Spleen (tissue), 13 donors: ENCODE measurements at places on chromosomes 13 and 19. TPM values are rescaled to one million over a fixed set of nuclear protein-coding genes. Genes with fewer than 3 reads are reported as not detected.
A peak's percentile ranks its signal among the peaks of the same experiment; 100 is the strongest.

CCL25 gene
- not detected for total RNA-seq

GPATCH1 gene
- total RNA-seq, result 11.5 TPM

DNA sequence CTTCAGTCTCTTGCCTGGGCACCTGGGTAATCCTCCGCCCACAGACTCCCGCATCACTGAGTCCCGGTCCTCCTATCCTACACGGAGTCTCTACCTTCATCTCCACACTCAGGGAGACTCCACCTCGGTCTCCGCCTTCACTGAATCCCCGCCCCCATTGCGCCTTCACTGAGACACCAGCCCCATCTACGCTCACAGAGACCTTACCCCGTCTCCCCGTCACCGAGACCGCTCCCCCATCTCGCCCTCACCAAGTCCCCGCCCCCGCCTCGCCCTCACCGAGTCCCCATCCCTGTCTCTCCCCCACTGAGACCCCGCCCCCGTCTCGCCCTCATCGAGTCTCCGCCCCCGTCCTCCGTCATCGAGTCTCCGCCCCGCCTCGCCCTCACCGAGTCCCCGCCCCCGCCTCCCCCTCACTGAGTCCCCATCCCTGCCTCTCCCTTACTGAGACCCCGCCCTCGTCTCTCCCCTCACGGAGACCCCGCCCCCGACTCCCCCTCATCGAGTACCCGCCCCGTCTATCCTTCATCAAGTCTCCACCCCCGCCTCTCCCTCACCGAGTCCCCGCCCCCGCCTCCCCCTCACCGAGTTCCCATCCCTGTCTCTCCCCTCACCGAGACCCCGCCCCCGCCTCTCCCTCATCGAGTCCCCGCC, 23.1 kb upstream of the ZNF846 start:
- H3K27ac ChIP-seq, result no peak overlapping the region
- H3K4me1 ChIP-seq, result peaks cover 14% of the 10 kb centered on the region
- peak overlapping the region; percentile 62 for H3K4me3 ChIP-seq
- no peaks in the 10 kb centered on the region for H3K27me3 ChIP-seq
- peak; percentile 96 for DNase-seq
- no peaks in the 10 kb centered on the region for H3K36me3 ChIP-seq

- H3K4me3 ChIP-seq, result no peak overlapping the region
- peaks cover 12% of the 10 kb centered on the region for H3K27me3 ChIP-seq
- no peak overlapping the region for H3K27ac ChIP-seq
Observed at GRCh38 chr19:17869114-17869608, 2.6 kb upstream of the SLC5A5 start.

GRCh38 chr13:27678306-27679040, 56.8 kb downstream of the POLR1D start:
- no peaks in the 10 kb centered on the region for H3K4me1 ChIP-seq
- no peaks in the 10 kb centered on the region for H3K27me3 ChIP-seq
- H3K4me3 ChIP-seq, result no peak overlapping the region
- no peak for DNase-seq
- H3K27ac ChIP-seq, result no peak overlapping the region
- no peaks in the 10 kb centered on the region for H3K36me3 ChIP-seq
